ENCODE measurements at places on chromosomes 12 and 14.

- DNase-seq, result no peak
Measured at GRCh38 chr14:103361867-103362266, 23.3 kb upstream of the MARK3 start.

GRCh38 chr12:97560350-97560749 lies 97.7 kb downstream of the RMST start:
- no peak for DNase-seq

DNA sequence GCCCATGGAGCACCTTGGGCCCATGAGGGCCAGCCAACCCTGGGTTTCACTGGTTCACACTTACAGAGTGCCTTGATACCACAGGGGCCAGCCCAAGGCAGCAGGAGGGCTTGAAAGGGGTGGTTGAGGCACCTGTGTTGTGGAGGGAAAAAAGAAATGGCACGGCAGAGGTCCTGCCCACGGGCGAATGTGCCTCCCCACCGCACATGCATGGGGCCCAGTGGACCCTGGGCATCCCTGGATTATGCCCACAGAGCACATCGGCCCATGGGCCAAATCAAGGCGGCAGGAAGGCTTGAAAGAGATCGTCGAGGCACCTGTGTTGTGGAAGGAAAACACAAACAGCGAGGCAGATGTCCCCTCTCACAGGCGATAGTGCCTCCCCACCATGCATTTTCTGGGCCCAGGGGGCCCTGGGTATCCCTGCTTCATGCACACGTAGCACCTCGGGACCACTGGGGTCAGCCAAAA lies 378.1 kb downstream of the ALG10 start:
- DNase-seq, result no peak

GRCh38 chr12:3536096-3536875 lies 45.3 kb downstream of the PRMT8 start:
- DNase-seq, result no peak

DNA sequence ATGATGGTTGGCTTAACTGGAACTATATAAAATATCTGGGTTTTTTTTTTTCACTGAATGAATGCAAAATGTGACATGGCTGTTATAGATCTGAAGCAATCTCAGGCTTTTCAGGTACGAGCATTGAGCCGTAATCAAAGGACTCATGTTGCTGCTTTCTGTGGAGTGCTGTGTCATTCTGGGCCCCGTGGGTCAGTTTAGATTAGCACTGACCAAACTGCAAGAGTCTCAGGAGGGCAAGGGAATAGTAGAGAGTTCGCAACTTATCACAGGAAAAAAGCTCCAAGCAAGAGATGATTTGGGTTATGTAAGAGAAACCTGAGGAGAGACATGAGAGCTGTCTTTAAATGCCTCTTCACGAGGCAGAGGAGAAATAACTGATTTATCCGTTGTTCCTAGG lies 59.1 kb downstream of the UBR7 start:
- DNase-seq, result no peak

DNA sequence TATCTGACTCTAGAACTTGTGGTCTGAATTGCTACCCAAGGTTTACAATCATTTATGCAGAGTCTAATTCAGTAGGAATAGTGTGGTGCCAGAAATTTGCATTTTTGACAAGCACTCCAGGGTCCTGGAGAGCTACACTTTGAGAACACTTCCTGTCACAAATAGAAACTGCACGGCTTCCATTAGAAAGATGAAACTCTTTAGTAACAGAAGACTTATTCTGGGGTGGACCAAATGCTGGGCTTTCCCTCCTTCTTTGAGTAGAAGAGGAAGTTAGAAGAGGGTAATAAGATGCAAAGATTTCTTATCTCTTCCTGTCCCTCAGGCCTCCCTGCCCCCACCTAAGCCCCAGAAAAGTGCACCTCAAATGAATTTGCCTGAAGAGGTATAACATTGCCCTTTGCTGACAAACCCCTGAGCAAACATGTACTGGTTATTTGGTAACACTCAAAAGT lies 28.4 kb downstream of the DGLUCY start:
- no peak for DNase-seq

- DNase-seq, result no peak
Measured at GRCh38 chr12:47962198-47962597, 1.2 kb upstream of the TMEM106C start.

DNA sequence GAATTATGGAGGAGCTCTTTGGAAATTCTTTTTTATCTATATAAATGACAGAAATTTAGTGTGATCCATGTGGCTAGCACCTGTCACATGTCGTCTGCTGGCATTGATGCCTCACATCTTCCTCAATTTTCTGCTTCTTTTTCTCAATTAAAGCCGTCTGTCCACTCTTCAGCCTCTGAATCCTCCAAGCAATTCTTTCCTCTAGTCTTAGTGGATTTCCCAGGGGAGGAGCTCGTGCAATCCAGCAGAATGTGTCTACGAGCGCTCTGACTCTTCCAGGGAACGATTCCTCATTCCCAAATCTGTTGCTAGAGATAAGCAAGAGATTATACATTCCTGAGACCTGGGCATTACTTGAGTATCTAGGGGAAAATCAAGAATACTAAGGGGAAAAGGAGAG lies 176.6 kb downstream of the EMP1 start:
- no peak for DNase-seq

- DNase-seq, result no peak
Measured at GRCh38 chr14:55212634-55213033, 21.2 kb upstream of the DLGAP5 start.

DNA sequence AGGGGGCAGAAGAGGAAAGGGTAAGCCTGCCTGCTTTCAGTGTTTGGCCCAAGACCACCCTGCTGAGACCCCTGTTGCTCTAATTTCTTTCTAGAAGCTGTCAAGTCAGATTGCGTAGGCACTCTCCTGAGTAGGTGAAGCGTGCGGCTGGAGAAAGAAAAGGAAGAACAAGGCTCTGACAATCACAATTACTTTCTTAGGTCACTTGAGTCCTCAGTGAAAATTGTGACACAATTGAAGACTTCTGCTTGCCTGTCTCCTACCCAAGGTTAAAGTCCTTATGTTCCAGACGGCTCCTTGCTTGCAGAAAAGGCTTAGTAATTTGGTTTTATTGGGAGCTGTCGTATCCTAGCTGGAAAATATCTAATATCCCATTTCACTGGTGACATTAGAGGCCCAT lies 721 bp upstream of the CTSG start:
- DNase-seq, result no peak

- no peak for DNase-seq
Measured at GRCh38 chr14:85093631-85094330, 436.2 kb upstream of the FLRT2 start.

GRCh38 chr12:113239288-113239771 lies 18.1 kb downstream of the TPCN1 start:
- no peak for DNase-seq

GRCh38 chr12:28057856-28058615 lies 85.5 kb upstream of the PTHLH start:
- DNase-seq, result no peak

GRCh38 chr14:71554323-71554722 lies 377.9 kb upstream of the RGS6 start:
- no peak for DNase-seq

DNA sequence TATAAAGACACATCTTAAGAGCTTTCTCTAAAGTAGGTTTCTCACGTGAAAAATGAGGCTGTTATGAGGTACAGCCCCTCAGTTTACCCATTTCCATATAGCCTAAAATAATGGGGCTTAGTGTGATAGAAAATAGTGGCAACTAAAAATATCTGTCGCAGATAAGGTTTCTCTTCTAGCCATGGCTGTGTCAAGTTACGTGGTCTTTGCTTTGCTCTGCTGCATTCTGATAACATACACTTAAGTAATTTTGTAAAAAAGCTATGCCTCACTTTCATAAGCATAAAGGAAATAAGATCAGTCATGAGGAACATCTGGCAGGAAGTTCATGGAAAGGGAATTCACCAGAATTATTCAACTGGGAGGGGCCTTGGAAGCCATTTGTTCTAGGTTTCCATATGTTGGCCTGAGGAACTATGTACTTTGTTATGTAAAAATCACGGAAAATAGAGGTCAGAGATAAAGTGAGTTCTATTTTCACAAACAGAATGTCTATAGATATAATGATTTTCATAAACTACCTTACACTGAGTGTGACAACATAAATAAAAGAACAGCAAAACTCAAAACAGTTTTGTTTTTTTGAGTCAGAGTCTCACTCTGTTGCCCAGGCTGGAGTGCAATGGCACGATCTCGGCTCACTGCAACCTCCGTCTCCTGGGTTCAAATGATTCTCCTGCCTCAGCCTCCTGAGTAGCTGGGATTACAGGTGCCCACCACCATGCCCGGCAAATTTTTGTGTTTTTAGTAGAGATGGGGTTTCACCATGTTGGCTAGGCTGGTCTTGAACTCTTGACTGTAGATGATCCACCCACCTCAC lies 195.6 kb upstream of the KRR1 start:
- no peak for DNase-seq

DNA sequence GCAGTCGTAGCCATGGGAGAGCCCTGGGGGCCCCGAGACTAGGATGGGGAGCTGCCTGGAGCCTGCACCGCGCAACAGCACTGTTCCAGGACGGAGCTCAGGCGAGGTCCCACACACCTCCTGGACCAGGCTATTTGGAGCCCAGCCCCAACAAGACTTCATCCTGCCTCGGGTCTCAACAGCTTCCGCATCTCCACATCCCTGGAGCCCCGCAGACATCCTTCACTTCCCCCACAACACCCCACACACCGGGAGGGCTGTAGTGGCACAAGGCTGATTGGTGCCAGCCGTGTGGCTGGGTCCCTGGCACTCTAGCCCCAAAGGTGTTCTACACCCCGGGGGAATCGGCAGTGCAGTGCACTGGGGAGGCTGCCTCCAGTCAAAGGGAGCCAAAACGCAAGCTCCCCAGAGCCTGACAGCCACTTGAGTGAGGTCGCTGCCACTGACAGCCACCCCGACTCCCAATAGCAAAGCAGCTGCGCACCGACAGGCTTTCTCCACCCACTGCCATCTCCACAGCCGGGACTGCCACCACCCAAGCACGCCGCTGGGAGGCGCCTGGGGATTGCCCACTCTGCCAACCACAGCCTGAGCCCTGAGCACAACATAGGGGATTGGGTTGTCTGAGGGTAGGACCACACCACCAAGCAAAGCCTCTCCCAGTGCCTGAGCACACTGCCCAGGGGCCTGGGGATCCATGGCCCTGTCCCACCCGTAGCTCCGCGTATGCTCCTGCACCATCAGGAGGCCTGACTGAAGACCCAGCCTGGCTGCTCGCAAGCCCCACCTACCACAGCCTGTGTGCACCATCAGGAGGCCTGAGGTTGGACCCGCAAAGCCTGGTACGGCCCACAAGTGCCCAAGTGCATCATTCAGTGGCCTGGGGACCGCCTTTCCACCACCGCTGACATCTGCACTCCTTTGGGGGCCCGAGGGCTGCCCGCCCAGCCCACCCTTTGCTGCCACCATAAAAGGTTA lies 13.2 kb upstream of the KLRF1 start:
- peak; percentile 94 for DNase-seq

DNA sequence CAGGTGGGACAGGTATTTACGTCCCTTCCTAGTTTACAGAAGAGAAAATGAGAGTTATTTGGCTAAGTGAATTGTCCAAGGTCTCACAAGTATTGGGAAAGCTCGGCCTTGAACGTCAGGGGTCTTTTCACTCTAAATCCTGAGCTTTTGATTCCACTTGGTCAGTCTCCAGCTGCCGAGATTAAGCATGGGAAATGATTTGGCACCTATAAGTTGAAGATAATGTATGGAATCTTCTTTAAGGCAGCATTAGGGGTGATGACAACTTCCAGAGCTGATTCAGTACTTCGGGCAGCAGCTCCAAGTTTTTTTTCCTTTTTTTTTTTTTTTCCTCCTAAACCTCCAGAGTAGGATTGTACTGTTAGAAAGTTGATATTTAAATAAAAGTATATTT lies 722 bp downstream of the FAM234B start:
- no peak for DNase-seq

DNA sequence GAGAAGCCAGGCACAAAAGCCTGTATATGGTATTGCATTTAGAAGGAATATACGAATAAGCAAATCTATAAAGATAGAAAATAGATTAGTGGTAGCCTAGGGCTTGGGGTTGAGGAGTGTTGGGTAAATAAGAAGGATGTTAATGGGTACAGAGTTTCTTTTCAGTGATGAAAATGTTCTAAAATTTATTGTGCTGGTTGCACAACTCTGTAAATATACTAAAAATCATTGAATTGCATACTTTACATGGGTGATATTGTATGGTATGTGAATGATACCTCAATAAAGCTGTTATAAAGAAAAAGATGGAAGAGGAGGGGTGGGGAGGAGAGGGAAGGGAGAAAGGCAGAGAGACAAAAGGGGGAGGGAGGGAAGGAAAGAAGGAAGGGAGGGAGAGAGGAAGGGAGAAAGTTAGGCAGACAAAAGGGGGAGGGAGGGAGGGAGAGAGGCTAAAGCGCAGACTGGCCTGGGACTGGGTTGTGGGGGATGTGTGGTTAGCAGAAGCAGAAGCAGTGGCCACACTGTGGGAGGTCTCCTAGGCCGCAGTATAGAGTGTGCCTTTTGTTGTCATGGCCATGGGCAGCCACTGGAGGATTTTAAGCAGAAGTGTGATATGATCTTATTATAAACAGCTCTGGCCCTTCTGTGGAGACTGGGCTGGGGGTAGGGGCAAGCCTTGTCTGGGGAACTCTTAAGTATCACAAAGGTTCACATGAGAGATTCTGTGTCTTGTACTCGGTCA lies 73.6 kb upstream of the ELK3 start:
- no peak for DNase-seq

DNA sequence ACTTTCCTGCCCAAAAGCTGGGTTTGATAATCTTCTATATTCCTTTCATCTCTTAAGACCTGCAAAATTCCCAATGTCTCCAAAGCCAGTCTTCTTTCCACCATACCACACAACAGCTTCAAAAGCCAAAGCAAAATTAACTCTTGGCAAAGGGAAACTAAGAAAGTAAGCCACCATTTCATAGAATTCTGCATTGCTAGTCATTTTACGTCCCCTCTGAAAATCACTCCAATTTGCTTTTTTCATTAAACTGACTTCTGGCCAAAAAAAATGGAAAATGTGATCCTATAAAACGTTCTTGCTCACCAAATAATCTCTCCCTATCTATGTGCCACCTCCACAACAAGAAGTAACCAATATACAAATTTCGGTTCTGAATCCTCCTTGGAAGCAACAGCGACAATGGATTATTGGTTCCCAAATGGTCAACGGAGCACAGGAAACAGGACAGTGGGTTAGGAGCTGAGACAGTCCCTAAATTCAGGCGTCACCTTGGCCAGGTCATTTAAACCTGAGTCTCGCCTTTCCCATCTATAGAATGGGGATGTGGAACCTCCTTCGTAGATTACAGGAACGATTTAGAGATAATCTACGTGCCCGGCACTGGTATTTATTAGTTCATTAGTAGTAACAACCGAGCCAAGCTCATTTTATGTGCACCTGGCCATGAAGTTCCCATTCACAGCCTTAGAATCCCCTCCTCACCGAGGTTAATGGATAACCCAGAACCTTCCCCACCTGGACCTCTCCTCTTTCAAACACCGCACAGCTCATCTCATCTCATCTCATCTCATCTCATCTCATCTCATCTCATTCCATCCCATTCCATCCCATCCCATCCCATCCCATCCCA lies 1.2 kb downstream of the NT5DC3 start:
- no peak for DNase-seq

- no peak for DNase-seq
Measured at GRCh38 chr14:100348253-100348729, 25.2 kb downstream of the SLC25A47 start.

Data from stimulated activated CD4-positive, alpha-beta T cell treated with anti-CD3 and anti-CD28 coated beads, Interleukin-2, amount 100 ng/mL, for 24 hours (primary cell).